ENCODE measurements at places on chromosomes 16 and 17.
A peak's percentile ranks its signal among the peaks of the same experiment; 100 is the strongest.

GRCh38 chr16:14146445-14146844 is 75.3 kb downstream of the MRTFB start:
- DNase-seq: no peak

DNA sequence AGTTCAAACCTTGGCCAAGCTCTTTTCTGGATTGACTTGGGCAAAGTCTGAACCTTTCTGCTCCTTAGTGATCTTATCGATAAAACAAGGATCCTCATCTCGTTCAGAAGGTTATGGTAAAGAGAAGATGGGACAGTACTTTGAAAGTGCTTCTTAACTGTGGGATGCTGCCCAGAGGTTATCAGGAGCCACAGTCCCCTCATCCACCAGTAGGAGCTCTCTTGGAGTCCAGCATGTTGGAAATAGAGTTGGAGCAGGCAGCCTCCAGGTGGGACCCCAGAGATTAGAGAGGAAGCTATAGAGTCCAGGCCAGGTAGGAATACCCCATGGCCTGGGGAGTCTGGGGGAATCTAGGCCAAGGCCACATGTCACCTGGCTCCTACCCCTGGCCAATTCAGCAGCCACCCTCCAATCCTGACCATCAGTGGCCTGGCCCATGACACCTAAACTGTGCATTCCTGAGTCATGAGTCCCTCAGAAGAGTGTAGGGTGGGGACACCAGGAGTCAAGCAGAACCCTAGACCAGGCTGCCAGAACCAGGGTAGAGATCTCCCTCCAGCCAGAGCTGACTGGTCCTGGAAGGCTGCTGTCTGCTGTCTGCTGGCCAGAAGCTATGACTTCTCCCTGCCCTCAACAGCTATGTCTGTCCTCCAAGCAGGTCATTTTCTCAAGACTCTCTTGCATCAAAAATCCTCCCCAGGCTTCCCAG is 144.3 kb downstream of the AIPL1 start:
- no peak for DNase-seq

- DNase-seq: no peak
Observed at GRCh38 chr17:45223539-45224528, 2.1 kb downstream of the FMNL1 start.

- DNase-seq: peak; percentile 89
Observed at GRCh38 chr17:47698749-47699535, 5.0 kb downstream of the TBKBP1 start.

GRCh38 chr17:42586514-42587230 is 9.1 kb upstream of the PSMC3IP start:
- no peak for DNase-seq

DNA sequence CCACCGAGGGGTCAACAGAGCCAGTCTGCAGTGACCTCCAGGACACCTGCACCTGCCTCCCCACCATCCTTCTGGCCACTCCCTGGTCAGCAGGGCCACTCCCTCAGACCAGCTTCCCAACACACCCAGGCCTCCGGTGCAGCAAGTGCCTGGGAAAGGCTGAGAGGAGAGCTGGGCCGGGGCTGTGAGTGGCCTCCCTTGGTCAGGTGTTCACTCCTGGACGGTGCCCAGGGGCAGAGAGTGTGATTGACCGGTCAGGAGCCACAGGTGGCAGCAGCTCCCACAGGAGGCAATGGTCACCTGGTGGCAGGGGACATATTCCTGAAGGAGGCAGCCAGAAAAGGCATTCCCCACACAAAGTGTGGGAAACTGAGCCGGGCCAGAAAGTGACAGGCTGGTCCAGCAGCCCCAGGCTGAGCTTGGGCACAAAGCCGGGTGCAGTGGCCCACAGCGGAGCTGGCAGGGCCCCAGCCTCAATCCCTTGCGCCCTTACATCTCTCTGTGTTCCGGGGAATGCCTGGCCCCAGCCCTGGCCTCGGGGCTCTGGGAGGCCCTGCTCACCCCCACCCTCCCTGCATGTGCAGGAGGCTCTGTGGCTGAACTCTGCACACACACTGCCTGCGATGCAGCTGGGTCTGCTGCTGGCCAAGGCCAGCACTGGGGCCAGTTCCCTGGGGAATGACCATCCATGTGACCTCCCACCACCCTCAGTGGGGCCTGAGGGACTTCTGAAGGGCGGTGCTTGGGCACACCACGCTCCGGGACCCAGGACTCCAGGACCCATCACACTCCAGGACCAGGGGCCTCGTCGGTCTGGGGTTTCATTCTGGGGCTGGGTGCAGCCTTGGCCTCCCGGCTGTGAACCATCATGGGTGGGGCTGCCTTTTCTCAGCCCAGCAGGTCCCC is 1.2 kb upstream of the C17orf99 start:
- DNase-seq: no peak

DNA sequence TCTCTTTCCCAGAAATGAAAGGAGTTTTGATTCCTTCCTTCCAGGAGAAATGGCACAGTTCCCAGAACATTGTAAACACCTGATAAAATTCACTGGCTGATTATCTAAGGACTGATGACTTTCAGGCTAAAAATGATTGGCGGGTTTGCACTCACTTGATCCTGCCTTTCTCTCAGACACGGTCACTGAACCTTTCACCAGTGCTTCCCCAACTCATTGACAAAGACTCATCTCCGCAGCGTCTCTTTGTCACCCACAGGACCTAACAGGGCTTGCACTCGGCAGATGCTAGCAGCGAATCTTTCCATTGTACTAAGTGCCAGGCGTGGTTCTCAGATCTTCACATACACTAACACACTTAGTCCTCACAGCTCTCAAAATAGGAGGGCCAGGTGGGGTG is 7.3 kb upstream of the DHRS7C start:
- no peak for DNase-seq

GRCh38 chr17:76081295-76082210 is 2.6 kb downstream of the ZACN start:
- no peak for DNase-seq

- no peak for DNase-seq
Observed at GRCh38 chr17:17376362-17376761, 73.2 kb downstream of the NT5M start.

DNA sequence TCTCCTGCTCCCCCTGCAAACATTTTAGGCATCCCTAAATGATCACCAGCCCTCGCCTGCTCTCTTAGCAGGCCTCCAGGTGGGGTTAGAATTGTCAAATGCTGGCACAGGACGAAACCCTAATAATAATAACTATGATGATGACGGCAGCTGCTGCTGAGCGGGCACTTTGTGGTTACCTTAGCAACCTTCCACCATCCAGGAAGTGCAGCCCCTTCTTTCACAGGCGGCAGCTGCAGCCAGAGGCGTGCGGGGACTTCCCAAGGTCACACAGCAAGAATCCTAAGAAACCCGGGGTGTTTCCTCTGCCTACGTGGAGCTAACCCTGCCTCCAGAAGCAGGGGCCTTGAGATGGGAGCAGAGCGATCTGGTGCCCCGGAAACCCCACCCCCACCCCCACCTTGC is 22.4 kb upstream of the EIF1 start:
- peak; percentile 69 for DNase-seq

GRCh38 chr17:4498461-4499397 is at the start of gene SPNS2:
TSS of gene SPNS2 (plus strand) at chr17:4498881. CDS start at chr17:4499048, 167 bp downstream.
- no peak for DNase-seq

DNA sequence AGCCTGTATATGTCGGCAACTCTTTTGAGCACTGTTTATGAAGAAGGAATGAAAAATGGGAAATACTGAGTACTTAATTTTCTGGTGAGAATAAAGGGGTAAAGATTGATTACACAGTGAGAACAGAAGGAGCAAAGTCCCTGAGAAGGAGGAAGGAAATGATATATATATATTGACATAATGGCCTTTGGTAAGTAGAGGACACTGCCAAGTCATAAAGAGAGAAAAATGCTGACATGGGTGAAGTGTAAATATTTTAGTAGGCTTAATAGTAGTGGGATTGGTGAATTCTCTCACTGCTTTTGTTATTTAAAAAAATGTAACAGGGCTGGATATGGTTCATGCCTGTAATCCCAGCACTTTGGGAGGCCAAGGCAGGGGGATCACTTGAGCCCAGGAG is 16.2 kb downstream of the VMP1 start:
- no peak for DNase-seq

GRCh38 chr16:31143011-31143693 is 6.7 kb downstream of the PRSS36 start:
- DNase-seq: no peak

Measured in stimulated activated CD4-positive, alpha-beta T cell treated with anti-CD3 and anti-CD28 coated beads, Interleukin-12 subunit alpha, Interleukin-12 subunit beta, amount 100 ng/mL, for 48 hours (primary cell).